D341Med (cell line): ENCODE measurements at places on chromosomes 5 and 9.

DNA sequence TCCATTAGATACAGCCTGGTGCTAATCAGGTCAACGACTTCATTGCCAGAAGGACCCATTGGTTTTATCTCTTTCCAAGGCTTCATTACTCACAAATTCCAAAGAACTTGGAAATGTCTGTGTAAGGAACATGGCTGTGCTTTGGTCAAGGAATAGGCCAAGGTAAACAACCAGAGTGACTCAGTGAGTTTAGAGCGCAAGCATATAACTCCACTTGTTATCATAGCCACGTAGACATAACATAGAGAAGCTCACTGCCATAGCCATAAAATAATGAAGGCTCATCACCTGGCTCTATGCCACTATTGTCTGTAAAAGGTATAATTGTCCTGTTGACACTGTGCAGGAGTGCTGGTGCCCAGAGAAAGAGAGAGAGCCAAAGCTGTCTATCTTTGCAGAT lies 139.3 kb upstream of the PLCXD3 start:
- no peak for DNase-seq

DNA sequence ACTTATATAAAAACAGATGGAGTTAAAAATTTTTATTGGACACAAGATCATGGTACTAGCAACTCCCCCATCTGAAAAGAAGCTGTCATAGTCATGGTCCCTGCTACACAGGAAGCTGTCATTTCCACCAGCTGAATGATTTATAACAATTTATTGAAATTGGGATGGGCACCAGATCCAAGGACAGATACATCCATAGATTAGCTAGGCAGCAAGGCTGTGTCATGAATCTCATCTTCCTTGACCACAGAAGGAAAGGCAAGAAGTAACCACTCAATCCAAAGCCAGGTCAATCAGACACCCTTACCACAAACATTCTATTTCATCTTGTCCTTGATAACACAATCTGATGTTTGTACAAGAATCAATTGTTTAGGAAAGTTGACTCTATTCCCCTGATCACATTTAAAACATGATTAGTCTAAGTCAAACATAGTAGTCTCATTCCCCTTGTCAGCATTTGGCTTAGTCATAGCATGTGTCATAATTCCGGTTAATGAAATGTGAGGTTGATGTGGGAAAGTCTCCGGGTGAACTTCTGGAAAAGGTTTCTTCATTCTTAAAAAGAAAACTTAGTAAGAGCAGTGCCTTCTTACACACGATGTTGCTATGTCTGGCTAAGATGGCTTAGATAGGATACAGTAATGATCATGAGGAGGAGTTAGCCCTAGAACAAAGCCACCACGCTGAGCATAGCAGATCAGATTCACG lies 462.6 kb upstream of the PAPPA start:
- no peak for DNase-seq

GRCh38 chr9:132372177-132373095 lies 17.6 kb upstream of the SETX start:
- DNase-seq = peak; percentile 71

GRCh38 chr9:134204991-134205578 lies 40.7 kb upstream of the RNU6ATAC start:
- DNase-seq = no peak

- DNase-seq = no peak
Measured at GRCh38 chr9:130536701-130537107, 42.7 kb upstream of the FUBP3 start.

DNA sequence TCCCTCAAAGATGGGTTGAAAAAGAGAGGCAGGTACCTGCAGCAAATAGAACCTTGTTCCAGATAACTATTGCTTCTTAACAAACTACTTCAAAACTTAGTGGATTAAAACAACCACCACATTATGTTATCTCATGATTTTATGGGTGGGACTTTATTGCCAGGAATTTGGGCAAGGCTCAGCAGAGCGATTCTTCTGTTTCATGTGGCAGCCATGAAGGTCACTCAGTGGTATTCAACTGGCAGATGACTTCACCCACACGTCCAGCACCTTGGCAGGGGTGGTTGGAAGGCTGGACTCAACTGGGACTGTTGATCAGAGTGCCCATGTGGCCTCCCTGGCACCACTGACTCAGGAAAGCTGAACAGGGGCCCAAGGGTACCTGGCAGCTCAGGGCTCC lies 112.0 kb downstream of the HSD17B3 start:
- no peak for DNase-seq

GRCh38 chr9:5571629-5572232 lies 57.2 kb upstream of the RIC1 start:
- no peak for DNase-seq

- DNase-seq = no peak
Measured at GRCh38 chr5:5584236-5584745, 161.8 kb downstream of the ICE1 start.

DNA sequence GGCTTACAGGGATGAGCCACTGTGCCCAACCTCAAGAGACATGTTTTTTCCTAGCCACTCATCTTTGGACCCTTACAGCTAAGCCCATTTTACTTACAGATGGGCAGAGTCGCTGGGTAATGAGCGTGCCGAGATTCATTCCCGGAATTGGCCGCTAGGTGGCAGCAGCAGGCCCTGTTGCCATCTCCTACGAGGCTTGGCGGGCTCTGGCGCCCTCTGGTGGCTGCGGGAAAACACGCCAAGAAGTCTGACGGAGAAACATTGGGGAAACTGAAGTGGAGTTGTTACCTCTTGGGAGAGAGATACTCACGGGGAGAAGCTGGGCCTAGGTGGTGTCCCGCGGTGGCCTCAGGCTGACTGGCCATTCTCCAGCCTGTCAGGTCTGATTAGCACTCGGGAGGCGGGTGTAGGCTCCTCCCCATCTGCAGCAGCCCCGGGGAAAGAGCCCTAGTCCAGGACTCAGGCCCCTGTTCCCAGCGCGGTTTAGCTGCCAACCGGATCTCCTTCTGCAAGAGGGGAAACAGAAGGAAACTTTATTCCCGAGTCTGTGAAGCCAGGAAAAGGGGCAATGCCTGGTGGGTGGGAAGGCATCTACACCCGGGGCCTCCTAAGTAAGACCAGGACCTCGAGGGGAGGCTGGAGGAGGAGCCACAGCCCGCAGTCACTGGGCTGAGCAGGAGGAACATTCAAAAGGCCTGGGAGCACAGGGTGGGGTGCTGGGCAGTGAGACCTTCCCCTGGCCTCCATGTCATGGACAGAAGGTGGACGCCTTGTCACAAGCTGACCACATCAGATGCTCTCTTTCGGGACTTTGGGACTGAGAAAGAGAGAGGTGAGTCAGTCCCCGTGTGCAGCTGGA lies 9.7 kb downstream of the PTGES2 start:
- peak; percentile 89 for DNase-seq

GRCh38 chr9:127451608-127451857 lies 223 bp downstream of the LRSAM1 start:
- DNase-seq = no peak

DNA sequence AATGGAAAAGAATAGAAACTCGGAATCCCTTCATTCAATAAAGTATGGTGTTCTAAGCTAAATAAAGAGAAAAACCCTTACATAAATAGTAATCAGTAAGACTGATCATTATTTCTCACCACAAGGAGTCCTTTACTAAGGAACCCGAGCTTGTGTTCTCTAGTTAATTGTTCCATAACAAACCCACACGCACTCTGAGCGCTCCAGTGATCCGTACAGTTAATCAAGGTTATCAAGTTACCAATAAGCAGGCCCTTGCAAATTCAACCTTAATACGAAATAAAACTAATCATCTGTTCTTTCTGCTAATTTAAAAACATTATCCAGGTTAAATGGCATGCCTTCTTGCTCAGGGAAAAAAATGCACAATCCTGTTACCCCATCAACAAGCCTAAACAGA lies 224.4 kb downstream of the FRMD3 start:
- no peak for DNase-seq

- no peak for DNase-seq
Measured at GRCh38 chr5:139903450-139903794, 107.8 kb downstream of the PSD2 start.

- no peak for DNase-seq
Measured at GRCh38 chr5:5246736-5247135, 106.6 kb downstream of the ADAMTS16 start.

- DNase-seq = no peak
Measured at GRCh38 chr5:83548581-83548980, 77.0 kb downstream of the VCAN start.
